Activated CD8-positive, alpha-beta memory T cell treated with anti-CD3 and anti-CD28 coated beads for 4 hours (primary cell): ENCODE measurements at places on chromosomes 4 and X.

- no peak for DNase-seq
Observed at GRCh38 chr4:25890571-25891485, 23.2 kb upstream of the SMIM20 start.

DNA sequence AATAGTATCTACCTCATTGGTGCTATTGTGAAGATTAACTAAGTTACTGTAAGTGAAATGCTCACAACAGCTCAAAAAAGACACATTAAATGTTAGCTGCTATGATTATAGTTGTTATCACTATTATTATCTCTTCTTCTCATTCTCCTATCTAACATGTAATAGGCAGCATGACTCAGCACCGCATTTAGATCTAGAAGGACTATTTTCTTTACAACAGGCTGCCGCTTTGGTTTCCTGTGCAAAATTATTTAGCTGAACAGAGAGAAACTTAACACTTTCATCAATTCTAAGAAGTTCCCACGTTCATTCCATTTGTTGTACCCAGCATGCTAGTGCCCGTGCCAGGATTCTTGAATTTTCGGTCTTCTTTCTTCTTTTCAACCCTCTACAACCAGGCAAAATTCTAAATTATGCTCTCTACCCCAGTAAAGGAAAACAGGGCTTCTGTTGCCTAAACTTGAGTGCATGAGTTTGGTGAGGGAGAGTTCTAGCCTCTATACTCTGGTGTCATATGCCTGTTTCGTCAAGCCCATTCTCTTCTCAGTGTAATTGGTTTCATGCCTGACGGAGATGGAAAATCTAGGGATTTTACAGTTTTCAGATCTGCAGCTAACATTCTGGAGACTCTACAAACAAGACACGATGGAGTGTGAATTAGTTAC lies 378.9 kb downstream of the PPP1R2C start:
- no peak for DNase-seq

- no peak for DNase-seq
Observed at GRCh38 chr4:56128213-56128612, 179.5 kb downstream of the CEP135 start.

- no peak for DNase-seq
Observed at GRCh38 chr4:125169192-125169591, 145.6 kb upstream of the FAT4 start.

- DNase-seq = no peak
Observed at GRCh38 chrX:134501941-134502340, 42.0 kb downstream of the HPRT1 start.

DNA sequence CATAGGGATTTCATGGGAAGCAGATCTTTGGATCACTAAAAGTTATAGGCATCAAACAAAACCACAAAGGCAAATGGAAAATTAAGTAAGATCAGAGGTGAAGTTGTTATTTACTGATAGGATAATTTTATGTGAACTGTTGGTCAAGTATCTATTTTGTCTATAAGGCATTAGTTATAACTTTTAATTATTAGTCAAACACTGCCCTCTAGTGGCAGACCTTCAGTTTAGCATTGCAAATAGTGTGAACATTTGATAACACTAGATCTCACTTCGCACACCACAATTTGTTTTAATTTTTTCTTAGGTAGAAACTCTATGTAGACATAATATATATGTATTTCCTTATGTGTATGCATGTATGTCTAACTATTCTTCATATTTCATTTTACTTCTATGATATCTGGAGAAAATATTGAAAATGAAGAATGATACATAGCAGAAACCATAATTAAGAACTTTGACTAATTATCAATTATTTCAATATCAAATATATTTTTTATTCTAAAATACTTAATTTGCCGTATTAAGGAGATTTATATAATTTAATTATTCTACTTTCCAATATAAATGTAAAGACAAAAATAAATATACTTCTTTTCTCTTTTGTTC lies 214.5 kb upstream of the TACR3 start:
- no peak for DNase-seq

DNA sequence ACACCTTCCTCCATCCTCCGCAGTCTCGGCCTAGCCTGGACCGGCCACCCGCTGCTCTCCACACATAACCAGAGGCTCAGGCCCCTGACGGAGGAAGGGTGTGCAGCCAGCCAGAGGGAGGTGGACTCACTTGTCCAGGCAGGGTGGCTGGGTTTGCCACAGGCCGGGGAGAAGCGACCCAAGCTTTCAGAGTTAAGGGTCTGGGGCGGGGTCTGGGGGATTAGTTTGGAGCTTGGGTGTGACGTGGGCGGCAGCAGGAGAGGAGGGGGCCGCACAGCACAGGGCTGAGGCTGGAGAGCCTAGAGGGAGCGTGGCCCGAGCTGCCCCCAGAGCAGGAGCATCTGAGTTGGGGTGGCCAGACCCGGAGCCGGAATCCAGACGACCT lies 22.4 kb upstream of the CPLX1 start:
- no peak for DNase-seq

- DNase-seq = no peak
Observed at GRCh38 chr4:3716631-3717235, 49.5 kb upstream of the ADRA2C start.

GRCh38 chrX:106921637-106922036 lies 1.4 kb downstream of the CLDN2 start:
- DNase-seq = no peak

DNA sequence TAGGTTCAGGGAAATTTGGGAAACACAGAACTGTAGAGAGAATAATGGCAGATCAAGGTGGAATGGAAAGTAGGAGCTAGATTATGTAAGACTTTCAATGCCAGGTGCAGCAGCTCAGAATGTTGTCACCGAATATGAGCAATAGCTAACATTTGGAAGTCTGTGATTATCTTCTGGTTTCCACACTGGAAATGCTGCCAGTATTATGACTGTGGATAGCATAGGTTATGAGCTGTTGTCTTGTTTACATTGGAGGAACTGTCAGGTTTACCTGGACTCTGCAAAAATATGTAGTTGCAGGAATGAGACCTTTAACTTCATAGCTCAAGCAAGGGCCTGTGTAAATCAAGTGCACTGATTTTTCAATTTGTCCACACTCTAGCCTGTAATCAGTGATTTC lies 26.0 kb upstream of the TAF9B start:
- DNase-seq = no peak

DNA sequence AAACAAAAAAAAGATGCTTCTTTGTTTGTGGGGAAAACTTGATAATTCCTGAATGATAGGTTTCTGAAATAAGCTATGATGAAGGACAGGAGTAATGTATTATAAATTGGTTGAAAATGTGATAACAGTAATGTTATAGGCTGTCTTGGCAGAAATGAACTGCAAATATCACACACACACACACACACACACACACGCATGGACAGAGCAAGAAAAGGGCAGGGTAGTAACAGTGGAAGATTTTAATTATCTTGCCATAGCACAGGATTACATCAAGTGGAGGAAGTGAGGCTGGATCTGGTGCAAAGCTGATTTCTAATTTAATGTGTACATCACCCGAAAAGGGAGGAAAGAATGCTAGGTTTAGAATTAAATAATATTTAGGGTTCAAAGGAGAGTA lies 97.5 kb upstream of the CXXC4 start:
- no peak for DNase-seq

GRCh38 chrX:133402042-133402453 lies 13.2 kb downstream of the GPC4 start:
- DNase-seq = no peak

GRCh38 chr4:148735432-148736155 lies 293.4 kb upstream of the NR3C2 start:
- no peak for DNase-seq

GRCh38 chr4:7155590-7156071 lies 36.7 kb upstream of the SORCS2 start:
- no peak for DNase-seq

- DNase-seq = no peak
Observed at GRCh38 chr4:69934150-69934549, 3.3 kb downstream of the CSN1S1 start.

DNA sequence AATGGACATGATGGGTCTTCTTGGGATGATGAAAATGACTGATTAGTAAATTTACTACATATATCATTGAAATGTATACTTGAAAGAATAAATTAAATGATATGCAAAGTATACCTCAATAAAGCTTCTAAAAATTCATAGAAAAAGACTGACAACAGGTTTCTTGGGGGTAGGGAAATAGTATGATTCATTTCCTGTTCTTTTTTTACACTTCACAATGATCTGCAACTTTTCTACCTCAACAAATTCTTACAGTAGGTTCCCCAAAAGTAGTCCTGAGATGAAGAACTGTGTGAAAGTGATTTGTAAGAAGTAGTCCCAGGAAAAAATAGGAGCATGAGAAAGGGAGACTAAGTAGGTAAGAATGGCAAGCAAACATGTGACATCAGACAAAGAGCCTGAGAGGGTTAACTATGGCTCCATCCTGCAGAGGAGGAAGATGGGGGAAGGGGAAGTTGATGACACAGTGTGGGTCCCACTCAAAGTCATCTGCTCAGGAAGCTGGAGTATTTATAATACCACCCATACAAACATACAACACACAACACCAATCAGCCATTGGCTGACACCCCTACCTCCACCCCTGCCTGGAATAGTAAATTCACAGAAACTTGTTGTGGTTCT lies 73.9 kb downstream of the ARHGAP6 start:
- no peak for DNase-seq

- DNase-seq = no peak
Observed at GRCh38 chrX:146907391-146908240, 93.1 kb upstream of the CXorf51A start.

- DNase-seq = no peak
Observed at GRCh38 chrX:1476682-1477081, 24.0 kb upstream of the ASMTL start.

DNA sequence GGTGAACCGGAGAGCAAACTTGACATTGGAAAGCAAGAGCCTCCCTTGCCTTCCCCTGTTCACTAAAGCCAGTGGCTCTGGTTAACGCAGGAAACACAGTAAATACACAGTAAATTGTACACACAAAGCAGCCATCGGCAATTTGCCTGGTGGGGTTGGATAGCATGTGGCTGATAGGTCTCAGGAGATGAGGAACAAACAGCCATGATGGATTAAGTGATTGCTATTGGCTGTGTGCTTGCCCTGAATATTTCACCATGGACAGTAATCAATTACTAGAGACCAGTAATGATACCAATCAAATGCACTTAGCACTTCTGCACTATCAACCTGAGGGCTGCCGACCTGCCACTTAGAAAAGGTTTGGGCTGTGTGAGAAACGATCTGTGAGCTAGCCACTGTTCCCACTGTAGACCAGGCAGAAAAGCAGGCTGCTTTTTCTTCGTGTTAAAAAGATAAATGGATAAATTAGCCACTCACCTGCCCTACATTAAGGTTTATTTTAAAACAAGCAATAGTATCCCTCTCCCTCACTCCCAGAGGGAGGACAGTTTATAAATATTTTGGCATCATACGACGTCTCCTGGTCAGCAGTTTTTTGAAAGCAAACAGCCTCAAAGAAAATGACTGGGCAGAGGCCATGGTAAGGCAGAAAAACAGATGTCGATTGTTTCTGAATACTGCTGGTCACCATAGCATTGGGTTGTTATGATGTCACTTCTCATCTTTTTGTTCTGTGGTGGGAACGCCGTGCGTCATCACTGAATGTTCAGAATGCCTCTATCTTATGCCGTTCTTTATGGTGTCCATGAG lies 167.1 kb downstream of the MAML3 start:
- DNase-seq = no peak

GRCh38 chr4:133982533-133983224 lies 218.9 kb downstream of the PABPC4L start:
- no peak for DNase-seq

DNA sequence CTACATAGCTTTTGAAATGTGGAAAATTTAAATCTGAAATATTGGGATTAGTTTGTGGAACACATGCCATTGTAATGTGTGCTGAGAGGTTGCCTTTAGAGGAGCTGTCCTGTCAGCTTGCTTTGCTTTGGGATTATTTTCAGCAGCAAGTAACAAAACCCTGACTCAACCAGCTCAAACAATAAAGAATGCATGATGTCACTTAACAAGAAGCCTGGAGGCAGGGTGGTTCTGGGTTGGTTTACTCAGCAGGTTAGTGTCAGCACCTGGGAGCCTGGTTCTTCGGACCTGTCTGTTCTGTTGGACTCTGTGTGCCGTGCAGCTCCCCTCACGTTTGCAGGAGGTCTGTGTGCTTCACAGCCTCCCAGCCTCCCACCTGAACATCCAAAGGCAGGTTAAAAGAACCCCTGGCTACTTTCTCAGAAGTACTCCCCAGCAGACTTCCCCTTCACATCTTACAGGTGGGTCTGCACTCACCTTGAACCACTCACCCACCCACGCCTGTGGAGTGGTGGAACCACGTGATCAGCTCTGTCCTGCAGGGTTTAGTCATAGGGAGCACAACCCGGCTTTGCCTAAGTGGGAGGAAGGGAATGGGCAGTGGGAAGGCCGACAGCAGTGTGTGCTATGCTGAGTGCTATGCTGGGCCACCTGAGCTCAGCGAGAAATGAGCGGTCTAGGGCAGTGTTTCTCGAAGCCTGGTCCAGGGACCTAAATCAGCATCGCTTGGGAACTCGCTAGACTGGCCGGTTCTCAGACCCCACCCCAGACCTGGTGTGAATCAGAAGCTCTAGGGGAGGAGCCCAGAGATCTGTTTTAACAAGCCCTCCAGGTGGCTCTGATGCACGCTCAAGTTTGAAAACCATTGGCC lies 20.4 kb downstream of the TMEM131L start:
- no peak for DNase-seq

GRCh38 chr4:121150003-121150402 lies 14.1 kb downstream of the TNIP3 start:
- DNase-seq = no peak

DNA sequence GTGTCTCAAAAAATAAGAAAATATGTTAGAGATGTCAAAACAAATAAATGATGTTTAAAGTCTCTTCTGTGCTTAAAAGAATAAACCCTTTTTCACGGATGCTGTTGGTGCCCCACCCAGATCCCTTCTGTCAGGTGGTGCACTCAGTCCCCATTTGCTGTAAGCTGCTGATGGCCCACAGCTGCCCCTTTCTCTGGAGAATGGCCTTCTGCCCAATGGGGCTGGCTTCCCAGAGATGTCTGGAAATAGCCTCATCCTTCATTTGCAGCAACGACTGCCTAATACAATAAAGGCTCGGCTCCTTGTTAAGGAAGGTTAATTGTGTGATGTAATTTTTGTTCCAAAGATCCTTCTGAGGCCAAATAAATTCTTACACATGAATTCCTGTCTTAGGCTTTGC lies 31.8 kb downstream of the ETNPPL start:
- no peak for DNase-seq

GRCh38 chr4:17204908-17205307 lies 306.5 kb upstream of the LDB2 start:
- DNase-seq = no peak

GRCh38 chr4:22090661-22091351 lies 142.2 kb upstream of the KCNIP4 start:
- DNase-seq = no peak

DNA sequence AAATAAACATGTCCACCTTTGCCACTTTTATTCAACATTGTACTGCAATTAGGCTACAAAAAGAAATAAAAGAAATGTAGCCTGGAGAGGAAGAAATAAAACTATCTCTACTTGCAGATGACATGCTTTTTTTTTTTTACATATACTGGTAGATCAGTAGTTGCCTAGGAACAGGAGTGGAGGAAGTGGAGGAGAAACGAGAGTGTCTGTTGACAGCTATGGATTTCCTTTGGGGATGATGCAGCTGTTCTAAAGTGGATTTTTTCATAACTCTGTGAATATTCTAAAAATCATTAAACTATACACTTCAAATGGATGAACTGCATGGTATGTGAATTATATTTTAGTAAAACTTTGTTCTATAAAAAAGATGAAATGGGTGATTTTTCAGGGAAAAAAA lies 116.4 kb downstream of the ANAPC4 start:
- DNase-seq = no peak
